ENCODE measurements at places on chromosomes 3 and 15.

- DNase-seq = no peak
Observed at GRCh38 chr3:29557186-29557585, 276.3 kb downstream of the RBMS3 start.

DNA sequence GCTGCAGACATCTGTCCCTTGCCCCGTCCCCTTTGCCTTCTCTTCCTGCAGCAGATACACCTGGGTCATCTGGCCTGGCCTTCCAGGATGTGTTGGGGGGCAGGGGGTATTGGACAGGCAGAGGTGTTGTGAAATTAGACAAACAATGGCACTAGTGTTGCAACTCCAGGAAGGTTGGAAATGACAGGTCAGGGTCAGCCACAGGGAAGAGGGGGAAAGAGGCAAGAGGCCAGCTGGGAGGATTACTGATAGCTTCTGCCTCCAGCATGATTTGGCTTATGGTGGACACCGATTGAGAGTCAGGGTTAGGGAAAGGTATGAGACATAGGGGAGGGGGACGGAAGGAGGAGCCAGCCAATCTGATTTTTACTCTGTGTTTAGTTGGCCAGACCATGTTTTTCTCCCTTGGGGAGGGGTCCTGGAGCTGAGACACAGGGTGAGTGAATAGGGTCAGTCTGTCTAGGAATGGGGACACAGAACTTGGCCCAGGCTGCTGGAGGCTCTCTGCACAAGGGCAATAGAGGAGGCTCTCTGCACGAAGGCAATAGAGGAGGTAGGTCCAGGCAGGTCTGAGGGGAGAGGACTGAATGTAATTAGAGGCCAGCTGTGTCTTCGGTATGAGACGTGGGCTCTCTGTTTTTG lies 3.4 kb upstream of the ATP2B2 start:
- DNase-seq = no peak

DNA sequence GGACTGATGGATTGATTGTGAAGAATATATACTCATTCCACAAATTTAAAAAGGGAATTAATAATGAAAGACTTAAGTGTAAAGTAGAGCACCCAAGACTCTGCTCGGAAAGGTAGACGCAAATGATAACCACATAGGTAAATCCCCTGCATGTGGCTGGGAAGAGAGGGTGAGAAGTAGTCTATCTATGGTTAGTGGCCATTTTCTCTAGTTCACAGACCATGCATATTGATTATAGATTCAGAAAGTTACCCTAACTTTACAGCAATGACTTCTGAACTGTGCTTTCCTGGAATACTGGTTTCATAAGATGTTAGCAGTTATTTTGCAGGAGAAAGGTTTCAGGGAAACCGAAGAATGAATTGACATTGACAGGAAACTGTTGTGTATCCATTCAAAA lies 51.7 kb downstream of the CASR start:
- no peak for DNase-seq

DNA sequence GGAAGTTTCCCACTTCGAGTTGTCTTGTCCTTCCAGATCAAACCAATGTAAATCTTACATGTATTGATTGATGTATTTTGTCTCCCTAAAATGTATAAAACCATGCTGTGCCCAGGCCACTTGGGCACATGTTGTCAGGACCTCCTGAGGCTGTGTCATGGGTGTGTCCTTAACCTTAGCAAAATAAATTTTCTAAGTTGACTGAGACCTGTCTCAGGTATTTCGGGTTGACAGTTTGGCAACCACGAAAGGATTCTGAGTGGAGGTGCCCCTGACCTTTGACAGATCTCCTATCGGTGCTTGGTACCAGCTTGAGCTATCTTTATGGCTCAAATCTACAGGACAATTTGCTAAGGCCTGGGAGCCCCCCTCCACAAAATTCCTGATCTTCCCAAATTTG lies 1.7 kb upstream of the POC1A start:
- no peak for DNase-seq

DNA sequence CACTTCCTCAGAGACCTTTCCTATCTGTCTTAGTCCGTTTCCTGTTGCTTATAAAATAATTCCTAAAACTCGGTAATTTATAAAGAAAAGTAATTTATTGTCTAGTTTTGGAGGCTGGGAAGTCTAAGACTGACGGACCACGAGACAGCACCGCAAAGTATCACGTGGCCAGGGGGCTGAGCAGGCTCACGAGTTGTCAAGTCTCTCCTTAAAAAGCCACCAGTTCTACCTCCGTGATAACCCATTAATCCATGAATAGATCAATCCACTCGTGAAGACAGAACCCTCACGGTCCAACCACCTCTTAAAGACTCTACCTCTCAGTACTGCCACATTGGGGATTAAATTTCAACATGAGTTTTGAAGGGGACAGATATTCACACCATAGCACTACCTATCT lies 821 bp downstream of the LINS1 start:
- no peak for DNase-seq
